ENCODE measurements at places on chromosomes 3 and 15.

GRCh38 chr3:64080616-64081234 lies 57.4 kb upstream of the PSMD6 start:
- H3K27ac ChIP-seq: no peak overlapping the region
- no peaks in the 10 kb centered on the region for H3K4me1 ChIP-seq
- H3K4me3 ChIP-seq: no peak overlapping the region
- no peak for DNase-seq
- no peaks in the 10 kb centered on the region for H3K27me3 ChIP-seq

DNA sequence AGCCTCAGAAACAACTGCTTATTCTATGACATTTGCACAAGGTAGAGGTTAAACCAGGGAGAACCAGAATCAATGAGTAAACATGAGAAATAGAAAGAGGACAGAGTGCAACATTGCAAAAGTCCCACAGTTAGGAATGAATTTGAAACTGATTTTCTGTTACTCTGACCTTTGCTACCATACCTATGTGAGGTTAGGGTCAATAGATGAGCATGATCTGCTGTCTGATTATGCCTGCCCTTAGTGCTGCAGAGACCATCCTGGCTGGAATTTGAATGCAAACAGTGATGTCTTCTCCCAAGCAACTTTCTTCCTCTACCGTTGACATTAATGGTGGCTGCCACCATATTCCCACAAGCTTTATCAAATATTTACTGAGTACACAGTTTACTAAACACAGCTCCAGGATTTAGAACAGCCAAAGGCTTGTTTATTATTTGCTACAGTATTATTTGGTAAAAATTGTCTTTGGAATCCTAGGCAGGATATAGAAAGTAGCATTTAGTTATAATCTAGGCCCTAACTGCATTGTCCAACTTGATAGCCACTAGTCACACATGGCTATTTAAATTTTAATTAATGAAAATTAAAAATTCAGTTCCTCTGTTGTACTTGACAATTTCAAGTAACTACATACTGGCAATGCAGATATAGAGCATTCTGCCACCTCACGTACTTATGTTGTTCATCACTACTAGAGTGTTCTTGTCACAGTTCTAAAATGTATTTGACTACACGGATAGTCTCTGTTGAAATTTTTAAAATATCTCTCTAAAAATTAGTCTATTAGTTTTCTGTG lies 8.9 kb upstream of the CLDN1 start:
- no peak overlapping the region for H3K27ac ChIP-seq
- H3K4me1 ChIP-seq: no peaks in the 10 kb centered on the region
- no peaks in the 10 kb centered on the region for H3K27me3 ChIP-seq
- H3K36me3 ChIP-seq: no peaks in the 10 kb centered on the region

GRCh38 chr3:69113536-69113935 lies 8.9 kb downstream of the LMOD3 start:
- H3K27me3 ChIP-seq: no peaks in the 10 kb centered on the region
- H3K4me1 ChIP-seq: no peaks in the 10 kb centered on the region
- no peak overlapping the region for H3K4me3 ChIP-seq
- DNase-seq: no peak
- H3K27ac ChIP-seq: no peak overlapping the region

DNA sequence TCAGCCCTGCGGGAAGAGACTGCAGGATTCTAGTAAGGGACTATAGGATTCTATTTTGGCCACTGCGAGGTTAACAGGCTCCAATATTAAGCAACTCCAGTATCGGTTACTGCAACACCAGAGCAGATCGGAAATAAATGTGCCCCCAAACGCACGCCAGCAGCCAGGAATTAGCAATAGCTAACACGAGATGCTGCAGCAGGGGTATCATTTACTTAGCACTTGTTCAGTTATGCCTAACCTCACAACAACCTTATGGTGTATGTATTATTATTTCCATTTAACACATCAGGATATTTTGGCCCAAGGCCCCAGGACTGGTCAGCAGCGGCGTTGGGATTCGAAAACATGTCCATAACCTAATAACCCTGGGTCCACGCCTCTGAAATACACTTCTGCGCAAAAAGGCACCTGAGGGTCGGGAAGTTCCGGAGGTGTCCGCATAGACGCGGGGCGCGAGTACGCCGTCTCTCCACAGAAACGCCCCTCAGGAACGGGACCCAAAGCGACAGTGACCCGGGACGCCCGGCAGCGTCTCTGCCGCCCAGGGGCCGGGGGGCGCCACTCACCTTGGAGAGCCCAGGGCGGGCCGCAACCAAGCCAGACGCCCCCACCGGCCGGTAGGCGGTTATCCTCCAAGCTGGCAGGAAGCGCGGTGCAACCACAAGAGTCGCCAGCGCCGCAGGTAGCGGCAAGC lies 681 bp downstream of the PIK3CB start:
- H3K4me3 ChIP-seq: peak overlapping the region; percentile 85
- H3K4me1 ChIP-seq: peaks cover 30% of the 10 kb centered on the region
- no peak for DNase-seq
- H3K27ac ChIP-seq: peak overlapping the region; percentile 62

GRCh38 chr3:33221241-33221640 lies 2.6 kb upstream of the SUSD5 start:
- no peak for DNase-seq
- no peaks in the 10 kb centered on the region for H3K36me3 ChIP-seq
- no peak overlapping the region for H3K27ac ChIP-seq
- H3K4me1 ChIP-seq: peaks cover 3% of the 10 kb centered on the region
- peaks cover 5% of the 10 kb centered on the region for H3K27me3 ChIP-seq

DNA sequence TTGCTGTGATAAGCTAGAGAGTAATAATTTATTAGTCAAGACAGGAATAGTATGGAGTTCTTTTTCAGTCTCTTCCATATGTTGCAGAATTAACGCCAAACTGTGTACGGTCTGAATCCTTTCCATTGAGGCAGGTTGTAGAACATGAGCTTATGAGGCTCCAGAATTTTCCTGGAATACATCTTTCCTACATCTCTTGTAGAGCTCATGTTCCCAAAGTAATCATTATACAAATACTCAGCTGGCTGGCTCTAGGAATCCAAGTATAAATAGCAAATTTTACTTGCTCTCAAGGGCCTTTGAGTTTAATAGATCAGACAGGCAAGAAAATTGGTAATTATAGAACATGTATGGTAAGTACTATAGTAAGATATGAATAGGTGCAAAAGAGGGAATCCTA lies 419.4 kb downstream of the RBMS3 start:
- H3K4me1 ChIP-seq: no peaks in the 10 kb centered on the region
- H3K36me3 ChIP-seq: no peaks in the 10 kb centered on the region
- no peak overlapping the region for H3K4me3 ChIP-seq
- peaks cover 7% of the 10 kb centered on the region for H3K27me3 ChIP-seq
- H3K27ac ChIP-seq: no peak overlapping the region

- H3K27ac ChIP-seq: no peak overlapping the region
- H3K36me3 ChIP-seq: no peaks in the 10 kb centered on the region
- peaks cover 6% of the 10 kb centered on the region for H3K27me3 ChIP-seq
- no peak overlapping the region for H3K4me3 ChIP-seq
- DNase-seq: no peak
- H3K4me1 ChIP-seq: no peaks in the 10 kb centered on the region
These were observed 69.1 kb downstream of the ANP32A start for GRCh38 chr15:68751622-68752021.

- no peaks in the 10 kb centered on the region for H3K4me1 ChIP-seq
- no peak overlapping the region for H3K27ac ChIP-seq
- peaks cover 39% of the 10 kb centered on the region for H3K36me3 ChIP-seq
- no peak for DNase-seq
These were observed 63.3 kb downstream of the RLBP1 start for GRCh38 chr15:89157918-89158564.

GRCh38 chr15:32029409-32029861 lies 880 bp upstream of the CHRNA7 start:
- no peak for DNase-seq
- H3K36me3 ChIP-seq: no peaks in the 10 kb centered on the region
- no peak overlapping the region for H3K27ac ChIP-seq
- H3K27me3 ChIP-seq: peaks cover 33% of the 10 kb centered on the region
- H3K4me1 ChIP-seq: peaks cover 4% of the 10 kb centered on the region

DNA sequence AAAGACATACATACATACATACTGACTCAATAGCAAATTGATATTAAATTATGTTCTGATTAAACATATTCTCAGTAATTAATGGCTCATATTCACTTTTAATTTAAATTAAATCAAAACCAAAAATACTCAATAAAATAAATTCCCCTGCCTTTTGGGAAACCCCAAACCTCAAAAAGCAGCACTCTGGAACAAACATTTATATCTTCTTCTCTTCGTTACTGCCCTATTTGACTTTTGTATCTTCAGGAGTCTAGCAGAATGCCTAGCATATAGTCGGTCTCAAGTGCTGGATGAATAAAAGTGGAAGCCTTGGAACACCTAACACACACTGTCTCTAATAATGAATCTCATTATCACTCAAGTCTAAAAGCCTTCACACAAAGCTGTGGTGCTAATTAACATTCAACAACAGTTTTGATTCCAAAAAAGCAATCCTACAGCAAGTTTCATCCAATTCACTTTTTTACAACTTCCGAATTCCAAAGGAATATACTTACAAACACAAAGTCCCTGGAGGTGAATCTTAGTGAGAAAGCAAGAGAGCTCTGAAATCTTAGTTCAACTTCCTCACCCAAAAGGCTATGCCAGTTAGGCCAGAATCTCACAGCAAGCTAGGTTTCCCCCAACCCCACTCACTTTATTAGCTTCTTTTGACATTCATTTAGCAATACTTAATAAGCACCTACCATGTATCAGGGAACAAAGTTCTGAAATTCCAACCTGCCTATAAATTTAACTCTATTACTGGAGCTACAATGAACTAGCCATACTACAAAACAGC lies 35.0 kb downstream of the GSK3B start:
- no peak for DNase-seq
- H3K4me3 ChIP-seq: no peak overlapping the region
- H3K36me3 ChIP-seq: no peaks in the 10 kb centered on the region
- no peak overlapping the region for H3K27ac ChIP-seq
- H3K4me1 ChIP-seq: peaks cover 10% of the 10 kb centered on the region

- H3K27ac ChIP-seq: no peak overlapping the region
- H3K4me3 ChIP-seq: no peak overlapping the region
- H3K36me3 ChIP-seq: no peaks in the 10 kb centered on the region
- H3K4me1 ChIP-seq: no peaks in the 10 kb centered on the region
These were observed 836.2 kb downstream of the AGBL1 start for GRCh38 chr15:86915811-86916331.

DNA sequence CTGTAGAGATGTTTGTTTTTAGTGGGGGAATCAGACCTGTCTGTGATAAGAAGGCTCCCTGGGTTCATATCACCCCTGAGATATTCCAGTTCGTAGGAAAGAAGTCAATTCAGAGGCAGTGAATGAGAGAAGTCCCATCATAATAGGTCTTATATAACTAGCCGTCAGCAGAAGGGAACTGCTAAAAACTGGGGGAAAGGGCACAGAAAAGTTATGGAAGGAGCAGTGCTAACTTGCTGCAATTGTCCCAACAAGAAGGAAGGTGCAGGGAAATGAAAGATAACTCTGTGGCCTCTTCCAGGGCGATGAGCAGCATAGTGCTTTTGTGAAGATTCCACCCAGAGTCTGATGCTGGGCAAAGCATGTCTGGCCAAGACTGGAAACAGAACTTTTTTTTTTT lies 9.0 kb upstream of the CA12 start:
- H3K36me3 ChIP-seq: no peaks in the 10 kb centered on the region
- peaks cover 6% of the 10 kb centered on the region for H3K4me1 ChIP-seq
- no peaks in the 10 kb centered on the region for H3K27me3 ChIP-seq
- no peak overlapping the region for H3K27ac ChIP-seq
- no peak for DNase-seq

GRCh38 chr3:32337505-32337904 lies 54.1 kb upstream of the CMTM7 start:
- peaks cover 27% of the 10 kb centered on the region for H3K4me1 ChIP-seq
- no peaks in the 10 kb centered on the region for H3K27me3 ChIP-seq
- DNase-seq: no peak
- H3K4me3 ChIP-seq: no peak overlapping the region
- H3K36me3 ChIP-seq: no peaks in the 10 kb centered on the region

DNA sequence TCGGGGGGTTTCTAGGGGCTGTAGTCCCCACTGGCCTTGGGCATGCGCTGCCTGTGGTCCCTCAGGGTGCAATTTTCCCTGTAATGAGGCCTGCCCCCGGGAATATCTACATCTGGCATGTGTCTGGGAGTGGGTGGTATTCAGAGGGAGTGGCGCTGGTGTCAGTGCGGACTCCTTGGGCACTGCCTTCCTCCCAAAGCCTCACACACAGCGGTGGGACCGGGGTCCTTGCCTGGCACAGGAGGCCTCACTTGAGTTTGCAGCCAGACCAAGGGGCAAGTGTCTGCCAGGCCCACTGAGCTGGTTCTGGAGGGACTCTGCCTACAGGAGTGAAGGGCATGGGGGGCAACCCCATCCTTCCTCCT lies 53.5 kb upstream of the PCSK6 start:
- no peaks in the 10 kb centered on the region for H3K4me1 ChIP-seq
- no peaks in the 10 kb centered on the region for H3K36me3 ChIP-seq
- no peak for DNase-seq
- no peak overlapping the region for H3K4me3 ChIP-seq
- no peak overlapping the region for H3K27ac ChIP-seq

DNA sequence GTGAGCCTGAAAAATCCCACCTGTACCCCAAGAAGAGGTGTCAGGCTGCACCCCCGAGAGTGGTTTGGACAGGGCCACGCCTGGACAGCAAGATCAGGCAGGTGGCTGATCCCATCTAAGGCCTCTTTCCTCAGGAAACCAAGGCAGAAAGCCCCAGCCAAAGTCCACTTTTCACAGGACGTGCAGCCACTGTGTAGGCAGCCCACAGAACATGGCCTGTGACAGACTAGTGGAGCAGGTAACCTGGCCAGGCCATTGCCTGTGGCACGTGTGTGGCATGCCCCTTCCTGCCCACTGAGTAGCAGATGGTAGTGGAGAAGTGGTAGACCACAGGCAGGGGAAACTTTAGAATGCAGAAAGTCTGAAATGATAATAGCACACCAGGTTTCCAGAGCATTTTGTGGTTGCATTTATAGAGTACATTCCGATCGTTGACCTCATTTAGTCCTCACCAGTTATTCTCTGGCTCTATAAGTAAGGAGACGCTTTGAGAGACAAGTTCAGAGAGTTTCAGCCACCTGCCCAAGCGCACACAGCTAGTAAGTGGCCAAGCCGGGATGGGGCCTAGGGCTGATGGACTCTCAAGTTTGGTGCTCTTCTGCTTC lies 68.7 kb downstream of the AAGAB start:
- H3K27me3 ChIP-seq: no peaks in the 10 kb centered on the region
- no peak overlapping the region for H3K27ac ChIP-seq
- H3K4me3 ChIP-seq: no peak overlapping the region
- peaks cover 82% of the 10 kb centered on the region for H3K36me3 ChIP-seq
- peaks cover 13% of the 10 kb centered on the region for H3K4me1 ChIP-seq
- DNase-seq: no peak

DNA sequence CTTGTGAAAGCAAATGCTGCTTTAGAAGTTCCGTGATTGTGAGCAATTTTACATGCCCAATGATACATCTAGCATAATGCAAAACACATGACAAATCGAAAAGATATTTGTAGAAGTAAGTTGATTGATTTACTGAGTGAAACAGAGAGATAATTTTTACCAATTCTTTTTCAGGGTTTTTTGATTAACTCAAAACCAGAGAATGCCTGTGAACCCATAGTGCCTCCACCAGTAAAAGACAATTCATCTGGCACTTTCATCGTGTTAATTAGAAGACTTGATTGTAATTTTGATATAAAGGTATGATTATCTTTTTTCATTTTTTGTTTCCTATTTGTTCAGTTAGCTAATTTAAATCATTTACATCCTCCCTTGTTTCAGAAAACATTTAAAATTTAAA lies 58.8 kb downstream of the RNF13 start:
- H3K4me3 ChIP-seq: no peak overlapping the region
- no peaks in the 10 kb centered on the region for H3K36me3 ChIP-seq
- no peaks in the 10 kb centered on the region for H3K4me1 ChIP-seq
- no peaks in the 10 kb centered on the region for H3K27me3 ChIP-seq
- no peak overlapping the region for H3K27ac ChIP-seq
- DNase-seq: no peak
